ENCODE measurements at places on chromosomes 7 and 10. TPM values are rescaled to one million over a fixed set of nuclear protein-coding genes. Genes with fewer than 3 reads are reported as not detected.

DNA sequence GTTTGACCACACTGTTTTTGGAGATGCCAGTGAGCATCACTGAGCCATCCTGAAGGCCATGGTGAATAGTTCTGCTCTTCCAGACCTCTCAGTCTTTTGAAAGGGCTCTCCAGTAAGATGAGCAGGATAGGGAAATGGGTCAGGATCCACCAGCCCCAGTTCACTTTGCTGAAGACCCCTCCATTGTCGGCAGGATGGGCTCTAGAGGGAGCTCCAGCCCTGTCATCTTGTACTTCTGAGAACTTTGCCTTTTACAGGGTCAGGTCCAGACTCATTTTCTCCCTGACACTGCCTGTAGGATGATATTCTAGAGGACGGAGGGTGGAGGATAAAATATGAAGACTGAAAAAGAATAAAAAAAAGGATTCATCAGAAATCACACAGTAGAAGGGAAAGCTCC lies 13.1 kb downstream of the LHFPL3 start:
- DNase-seq = no peak

DNA sequence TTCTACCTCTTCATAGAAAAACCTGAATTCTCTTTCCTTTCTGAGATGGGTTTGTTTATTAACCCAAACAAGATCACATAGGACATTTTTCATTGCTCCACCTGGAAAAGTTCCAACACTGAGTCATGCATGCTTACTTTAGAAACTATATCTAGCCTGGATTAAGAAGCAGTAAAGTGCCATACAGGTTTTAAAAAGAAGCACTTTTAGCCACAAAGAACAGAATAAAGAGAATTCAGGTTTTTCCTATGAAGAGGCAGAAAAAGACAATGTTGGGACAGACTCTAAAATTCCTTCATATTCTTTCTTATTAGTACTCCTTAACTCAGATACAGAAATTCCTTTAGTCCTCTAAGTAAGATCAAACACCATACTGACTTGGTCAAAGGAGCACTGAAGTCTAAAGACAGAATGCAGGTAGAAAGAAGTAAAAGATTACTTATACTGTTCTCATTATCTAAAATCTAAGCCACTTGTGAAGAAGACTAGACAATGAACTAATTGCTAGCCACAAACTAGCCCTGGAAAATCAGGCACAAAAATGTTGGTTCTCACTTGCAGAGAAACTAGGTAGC lies 241.3 kb downstream of the ANK3 start:
- DNase-seq = peak; percentile 80

DNA sequence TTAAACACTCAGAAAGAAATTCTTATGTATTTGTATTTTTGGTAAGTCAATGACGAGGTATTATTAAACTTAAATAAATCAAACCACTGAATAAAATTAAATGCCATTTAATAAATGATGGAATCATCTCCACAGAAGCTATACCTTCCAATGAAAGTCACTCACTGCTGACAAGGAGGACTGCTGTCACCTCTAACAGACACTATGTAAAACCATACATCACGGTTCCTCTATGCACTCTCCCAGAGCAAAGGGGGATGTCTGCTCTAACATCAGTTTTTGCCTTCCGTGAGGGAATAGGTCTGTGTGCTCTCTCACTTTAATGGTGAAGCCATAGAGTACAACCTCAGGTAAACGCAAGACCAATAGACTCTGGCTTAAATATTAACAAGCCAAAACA lies 99.7 kb upstream of the DDC start:
- DNase-seq = no peak

- DNase-seq = no peak
These were observed 667 bp downstream of the KLLN start for GRCh38 chr10:87862679-87863052.

DNA sequence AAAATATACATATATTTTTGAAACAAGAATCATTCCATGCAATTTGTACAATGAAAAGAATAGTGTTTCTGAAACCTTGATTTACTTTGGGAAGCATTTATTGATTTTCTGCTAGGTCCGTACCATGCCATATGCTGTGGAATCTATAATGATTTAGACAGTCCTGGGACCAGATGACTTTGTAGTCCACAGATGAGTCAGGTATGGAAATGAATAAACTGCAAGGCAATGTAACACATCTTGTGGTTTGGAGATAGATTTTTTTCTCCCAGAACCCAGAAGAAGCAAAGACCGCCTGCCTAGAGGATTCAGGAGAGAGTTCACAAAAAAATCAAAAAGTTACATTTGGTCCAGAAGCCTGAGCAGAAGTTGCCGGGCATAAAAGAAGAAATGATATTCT lies 190.4 kb downstream of the GPR37 start:
- DNase-seq = no peak

GRCh38 chr7:107147464-107148393 lies 21.1 kb upstream of the HBP1 start:
- DNase-seq = peak; percentile 27

GRCh38 chr10:47361293-47361692 lies 13.1 kb downstream of the RBP3 start:
- DNase-seq = no peak

The TNS3 gene
- 73.9 TPM for total RNA-seq

The PYROXD2 gene
- total RNA-seq = 13.5 TPM

The ZCWPW1 gene
- 11.8 TPM for total RNA-seq

The SPDYE16 gene
- 3.6 TPM for total RNA-seq

The NME8 gene
- not detected for total RNA-seq

The RASA4B gene
- total RNA-seq = 1.4 TPM

The SPDYE1 gene
- total RNA-seq = not detected
